Activated B cell treated with CpG ODN at 0.5 μM for 24 hours (primary cell): ENCODE measurements at places on chromosomes 6 and 20.
A peak's percentile ranks its signal among the peaks of the same experiment; 100 is the strongest.

DNA sequence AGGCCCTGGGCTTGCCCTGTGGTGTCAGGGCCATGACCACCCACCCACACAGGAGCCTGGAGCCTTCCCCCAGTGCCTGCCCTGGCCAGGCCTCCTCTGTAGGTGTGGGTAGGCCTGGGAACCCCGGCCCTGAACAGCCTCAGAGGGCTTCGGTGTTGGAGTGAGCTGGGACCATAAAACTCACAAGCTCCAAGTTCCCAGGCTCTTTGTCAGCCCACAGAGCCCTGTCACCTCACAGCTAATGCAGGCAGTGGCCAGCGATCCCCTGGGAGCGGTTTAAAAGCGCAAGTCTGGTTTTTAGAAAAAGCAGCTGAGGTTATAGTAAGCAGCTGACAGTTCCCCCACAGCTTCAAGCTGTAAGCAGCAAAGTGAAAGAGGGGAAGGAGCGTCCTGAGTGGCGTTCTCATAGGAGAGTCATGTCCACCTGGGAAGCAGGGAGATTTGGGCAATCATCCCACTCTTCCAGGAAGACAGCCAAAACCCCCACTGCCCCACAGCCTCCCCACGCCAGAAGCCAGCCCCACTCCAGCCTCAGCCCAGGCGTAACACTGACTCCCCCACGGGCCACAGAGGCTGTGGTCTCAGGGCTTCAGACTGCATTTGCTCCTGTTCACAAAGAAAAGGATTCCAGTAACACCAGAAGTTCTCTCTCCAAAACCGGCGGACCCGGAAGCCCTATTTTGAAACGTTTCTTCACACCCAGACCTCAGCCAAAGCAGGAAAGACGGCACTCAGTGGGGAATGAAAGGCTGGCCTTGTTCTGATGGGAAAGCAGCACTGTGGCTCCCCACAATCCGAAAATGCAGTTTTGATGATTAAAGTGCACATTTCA is 34.3 kb upstream of the FOXC1 start:
- H3K27me3 ChIP-seq, result peaks cover 20% of the 10 kb centered on the region
- no peaks in the 10 kb centered on the region for H3K36me3 ChIP-seq
- H3K27ac ChIP-seq, result no peak overlapping the region
- no peak overlapping the region for H3K4me3 ChIP-seq

DNA sequence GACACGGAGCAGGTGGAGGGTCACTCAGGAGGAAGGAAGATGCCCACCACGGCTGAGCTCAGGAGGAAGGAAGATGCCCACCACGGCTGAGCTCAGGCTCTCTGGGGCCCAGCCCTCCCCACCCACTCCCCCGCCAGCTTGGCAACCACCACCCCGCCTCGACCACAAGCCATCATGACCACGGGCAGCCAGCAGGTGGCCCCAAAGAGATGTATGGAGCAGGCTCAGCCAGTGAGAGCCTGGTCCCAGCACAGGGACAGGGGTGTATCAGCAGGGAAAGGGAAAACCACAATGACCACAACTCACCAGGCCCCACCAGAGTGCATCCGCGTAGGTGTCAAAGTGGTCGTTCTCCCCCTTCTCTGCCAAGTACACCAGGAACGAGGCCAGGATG is 30.4 kb downstream of the KCNQ2 start:
- H3K4me1 ChIP-seq, result peaks cover 17% of the 10 kb centered on the region
- H3K27ac ChIP-seq, result no peak overlapping the region
- H3K36me3 ChIP-seq, result no peaks in the 10 kb centered on the region
- peak; percentile 25 for DNase-seq

DNA sequence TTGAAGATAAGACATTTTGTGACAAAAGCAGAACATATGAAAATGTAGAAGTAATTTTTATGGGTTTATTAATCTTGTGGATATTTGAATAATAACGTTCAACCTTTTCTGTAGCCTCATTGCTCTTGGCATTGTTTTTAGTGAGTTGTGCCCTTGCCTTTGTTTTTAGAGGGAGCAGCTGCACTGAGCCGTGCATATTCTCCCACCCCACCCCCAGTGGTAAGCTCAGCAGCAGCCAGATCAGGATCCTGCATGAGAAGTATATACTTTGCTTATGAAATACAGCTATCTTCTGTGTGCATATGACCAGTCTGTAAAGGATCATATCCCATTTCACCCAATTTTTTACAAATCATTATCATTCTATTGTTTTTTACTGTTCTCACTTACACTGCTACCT is 184.2 kb downstream of the COL9A1 start:
- peaks cover 67% of the 10 kb centered on the region for H3K36me3 ChIP-seq
- DNase-seq, result no peak
- no peaks in the 10 kb centered on the region for H3K4me1 ChIP-seq
- no peaks in the 10 kb centered on the region for H3K27me3 ChIP-seq
- H3K4me3 ChIP-seq, result no peak overlapping the region
- H3K27ac ChIP-seq, result peak overlapping the region; percentile 9

DNA sequence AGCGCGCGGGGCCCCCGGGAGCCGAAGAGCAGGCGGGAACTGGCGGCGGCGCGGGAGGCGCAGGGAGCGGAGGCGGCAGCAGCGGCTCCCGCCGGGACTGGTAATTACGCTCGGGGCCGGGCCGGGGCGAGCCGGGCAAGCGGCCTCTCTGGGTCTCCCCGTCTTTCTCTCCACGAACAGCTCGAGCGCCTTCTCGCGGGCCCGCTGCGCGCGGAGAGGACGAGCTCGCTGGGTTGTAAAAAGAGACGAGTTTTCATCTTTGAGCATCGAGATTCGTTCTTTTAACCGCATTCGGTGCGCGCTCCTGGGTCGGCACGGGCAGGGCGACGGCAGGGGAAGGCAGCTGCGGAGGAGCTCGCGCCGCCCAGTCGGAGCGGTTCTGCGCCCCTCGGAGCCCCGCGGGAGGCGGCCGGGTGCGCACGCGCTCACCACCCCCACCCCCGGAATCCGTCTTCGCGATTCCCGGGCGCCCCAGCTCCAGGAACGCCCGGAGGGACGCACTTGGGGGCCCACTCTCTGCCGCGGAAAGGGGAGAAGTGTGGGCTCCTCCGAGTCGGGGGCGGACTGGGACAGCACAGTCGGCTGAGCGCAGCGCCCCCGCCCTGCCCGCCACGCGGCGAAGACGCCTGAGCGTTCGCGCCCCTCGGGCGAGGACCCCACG is 38.0 kb downstream of the YTHDF1 start:
- peaks cover 21% of the 10 kb centered on the region for H3K4me1 ChIP-seq
- H3K4me3 ChIP-seq, result no peak overlapping the region
- no peaks in the 10 kb centered on the region for H3K36me3 ChIP-seq
- no peak for DNase-seq
- H3K27ac ChIP-seq, result no peak overlapping the region

- H3K27me3 ChIP-seq, result no peaks in the 10 kb centered on the region
- no peak for DNase-seq
- H3K4me3 ChIP-seq, result no peak overlapping the region
- H3K4me1 ChIP-seq, result peaks cover 30% of the 10 kb centered on the region
Measured at GRCh38 chr6:41578217-41579087, 32.3 kb downstream of the FOXP4 start.

- H3K4me3 ChIP-seq, result no peak overlapping the region
- H3K27ac ChIP-seq, result no peak overlapping the region
- H3K27me3 ChIP-seq, result peaks cover 8% of the 10 kb centered on the region
Measured at GRCh38 chr20:47886454-47887041, 101.3 kb upstream of the SULF2 start.

DNA sequence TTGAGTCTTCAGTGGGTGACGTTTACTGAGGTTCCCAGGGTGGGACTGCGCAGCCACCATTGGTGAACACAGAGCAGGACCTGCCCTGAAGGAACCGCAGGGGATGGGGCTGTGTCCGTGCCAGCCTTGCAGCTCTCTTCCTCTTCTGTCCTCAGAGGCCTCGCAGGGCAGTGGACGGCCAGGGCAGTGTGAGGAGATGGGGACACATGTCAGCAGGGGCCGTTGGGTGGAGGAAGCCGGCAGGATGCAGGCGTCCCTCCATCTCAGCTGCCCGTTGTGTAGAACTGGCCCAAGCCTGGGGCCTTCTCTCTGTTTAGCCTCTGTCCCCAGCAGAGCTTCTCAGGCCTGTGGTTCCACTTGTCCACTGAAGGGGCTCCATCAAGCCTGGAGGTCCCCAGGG is 53.6 kb upstream of the SMOC2 start:
- H3K36me3 ChIP-seq, result no peaks in the 10 kb centered on the region
- no peak overlapping the region for H3K27ac ChIP-seq
- H3K4me3 ChIP-seq, result no peak overlapping the region
- no peaks in the 10 kb centered on the region for H3K27me3 ChIP-seq

DNA sequence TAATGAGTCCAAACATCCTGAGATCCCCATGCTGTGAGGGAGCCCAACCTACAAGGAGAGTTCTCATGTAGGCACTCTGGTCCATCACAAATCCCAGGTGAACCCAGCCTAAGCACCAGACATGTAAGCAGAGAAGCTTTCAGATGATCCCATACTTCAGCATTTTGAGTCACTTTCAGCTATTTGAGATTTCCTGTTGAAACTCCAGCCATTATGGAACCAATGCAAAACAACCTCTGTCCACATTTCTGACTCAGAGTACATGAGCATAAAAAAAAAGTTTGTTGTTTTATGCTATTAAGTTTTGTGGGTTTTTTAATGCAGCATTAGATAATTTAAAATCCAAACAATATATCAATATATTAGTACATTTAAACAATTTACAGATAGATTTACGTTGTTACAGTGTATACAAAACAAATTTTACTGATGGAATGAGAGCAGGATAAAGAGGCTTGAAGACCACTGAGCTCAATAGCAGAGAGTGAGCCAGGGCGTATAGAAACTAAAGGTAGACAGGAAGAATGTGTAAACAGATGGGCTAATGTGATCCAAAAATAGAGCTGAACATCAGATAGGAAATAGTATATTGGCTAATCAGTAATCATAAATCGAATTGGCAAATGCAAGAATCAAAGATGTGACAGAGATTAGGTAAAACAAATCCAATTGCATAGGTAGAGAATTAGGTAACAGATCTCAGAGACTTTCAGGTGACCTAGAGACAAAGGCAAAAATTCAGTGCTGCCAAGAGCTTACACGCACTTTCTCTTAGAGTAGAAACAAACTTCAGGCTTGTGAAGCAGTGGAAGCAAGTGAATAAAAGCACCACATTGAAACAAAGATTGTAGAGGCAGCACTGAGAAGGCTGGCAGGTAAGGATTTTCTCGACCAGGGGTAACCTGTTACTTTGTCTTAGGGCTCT is 36.2 kb upstream of the PLCB1 start:
- H3K27me3 ChIP-seq, result peaks cover 4% of the 10 kb centered on the region
- no peaks in the 10 kb centered on the region for H3K4me1 ChIP-seq
- no peak for DNase-seq
- H3K27ac ChIP-seq, result no peak overlapping the region
- H3K4me3 ChIP-seq, result no peak overlapping the region

- H3K27ac ChIP-seq, result no peak overlapping the region
- DNase-seq, result no peak
- H3K4me3 ChIP-seq, result no peak overlapping the region
- H3K36me3 ChIP-seq, result no peaks in the 10 kb centered on the region
- peaks cover 20% of the 10 kb centered on the region for H3K27me3 ChIP-seq
Measured at GRCh38 chr20:17518339-17519052, 12.7 kb downstream of the BFSP1 start.

DNA sequence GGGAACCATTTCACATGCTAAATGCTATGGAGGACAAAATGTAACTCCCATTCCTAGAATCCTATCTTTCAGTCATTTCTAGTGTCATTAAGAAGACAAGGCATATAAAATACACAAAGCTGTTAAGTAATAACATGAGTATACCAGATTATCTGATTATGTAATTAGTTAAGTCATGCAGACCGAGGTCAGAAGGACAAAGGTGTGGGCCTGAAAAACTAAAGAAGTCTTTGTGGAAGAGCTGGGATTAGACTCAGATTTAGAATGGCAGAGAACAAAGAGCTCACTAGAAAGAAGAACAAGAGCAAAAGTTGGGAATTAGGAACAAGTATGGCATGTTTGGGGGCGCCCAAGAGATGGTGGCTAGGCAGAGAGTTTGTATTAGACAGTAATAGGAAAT is 37.0 kb downstream of the EFHC1 start:
- H3K27me3 ChIP-seq, result no peaks in the 10 kb centered on the region
- no peak overlapping the region for H3K4me3 ChIP-seq
- H3K4me1 ChIP-seq, result no peaks in the 10 kb centered on the region
- H3K27ac ChIP-seq, result no peak overlapping the region

GRCh38 chr6:106119546-106119945 is 33.4 kb downstream of the PRDM1 start:
- no peak overlapping the region for H3K27ac ChIP-seq
- H3K4me1 ChIP-seq, result peaks cover 40% of the 10 kb centered on the region
- H3K36me3 ChIP-seq, result no peaks in the 10 kb centered on the region
- no peak for DNase-seq
- no peak overlapping the region for H3K4me3 ChIP-seq

- H3K4me1 ChIP-seq, result peaks cover 29% of the 10 kb centered on the region
- peak within 1 kb of the TSS; percentile 62 for H3K27ac ChIP-seq
- DNase-seq, result peak; percentile 72
- H3K4me3 ChIP-seq, result peak within 1 kb of the TSS; percentile 89
- no peaks in the 10 kb centered on the region for H3K27me3 ChIP-seq
Measured at GRCh38 chr6:30744054-30744805, at the start of gene IER3. Gene IER3, minus strand, starts transcription at chr6:30744547. Its CDS starts 29 bp downstream, at chr6:30744518.

- peaks cover 3% of the 10 kb centered on the region for H3K27me3 ChIP-seq
- H3K4me3 ChIP-seq, result no peak overlapping the region
- no peak for DNase-seq
- H3K27ac ChIP-seq, result no peak overlapping the region
- H3K4me1 ChIP-seq, result peaks cover 22% of the 10 kb centered on the region
Measured at GRCh38 chr20:1891263-1892118, 3.7 kb upstream of the SIRPA start.

GRCh38 chr20:34820805-34821578 is 4.5 kb downstream of the NCOA6 start:
- H3K27ac ChIP-seq, result no peak overlapping the region
- H3K27me3 ChIP-seq, result no peaks in the 10 kb centered on the region
- H3K36me3 ChIP-seq, result peaks cover 19% of the 10 kb centered on the region
- DNase-seq, result no peak
- H3K4me3 ChIP-seq, result no peak overlapping the region
- peaks cover 57% of the 10 kb centered on the region for H3K4me1 ChIP-seq
